Skeletal muscle tissue (tissue), 5 donors: ENCODE measurements at places on chromosomes 12 and 14. TPM values are rescaled to one million over a fixed set of nuclear protein-coding genes. Genes with fewer than 3 reads are reported as not detected.

The RD3L gene
- total RNA-seq = not detected

The FOXG1 gene
- total RNA-seq = not detected

The SERPINA10 gene
- not detected for total RNA-seq

The CD4 gene
- 6.8 TPM for total RNA-seq

The HELB gene
- 2.6 TPM for total RNA-seq

The LMNTD1 gene
- total RNA-seq = 0.52 TPM

The KLRF1 gene
- total RNA-seq = not detected

The MYO1A gene
- total RNA-seq = not detected

The PROX2 gene
- total RNA-seq = not detected
